ENCODE measurements at places on chromosomes 3 and 15. TPM values are rescaled to one million over a fixed set of nuclear protein-coding genes. Genes with fewer than 3 reads are reported as not detected.
A peak's percentile ranks its signal among the peaks of the same experiment; 100 is the strongest.

YEATS2 gene
- total RNA-seq: 24.6 TPM

B3GALNT1 gene
- 0.45 TPM for total RNA-seq

SATB1 gene
- total RNA-seq: 1.5 TPM

DNA sequence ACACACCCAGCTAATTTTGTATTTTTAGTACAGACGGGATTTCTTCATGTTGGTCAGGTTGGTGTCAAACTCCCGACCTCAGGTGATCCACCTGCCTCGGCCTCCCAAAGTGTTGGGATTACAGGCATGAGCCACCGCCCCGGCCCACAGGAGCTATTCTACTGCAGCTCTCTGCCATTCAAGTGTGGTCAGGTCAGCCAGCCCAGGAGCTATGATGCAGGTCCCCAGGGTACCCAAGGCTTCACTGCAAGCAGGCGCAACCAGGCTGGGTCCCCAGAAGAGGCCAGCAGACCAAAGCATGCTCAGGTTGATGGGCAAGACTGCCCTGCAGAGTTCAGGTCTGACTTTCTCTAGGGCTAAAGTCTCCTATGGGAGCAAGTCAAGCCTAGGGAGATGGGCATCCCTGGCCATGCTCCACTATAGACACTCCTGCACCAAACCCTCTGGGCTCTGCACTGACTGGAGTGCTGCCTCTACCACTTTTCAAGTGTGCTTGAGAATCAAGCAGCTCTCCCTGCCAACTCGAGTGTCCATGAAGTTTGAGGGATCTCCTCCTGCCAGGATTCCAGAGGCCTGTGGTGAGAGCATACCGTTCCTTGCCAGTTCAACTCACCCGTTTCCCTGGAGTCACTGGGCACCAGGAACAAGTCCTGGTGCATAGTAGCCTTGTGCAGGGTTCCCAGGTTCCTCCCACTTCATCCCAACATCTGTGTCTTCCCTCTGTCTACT is 30.9 kb downstream of the MYO9A start:
- H3K27ac ChIP-seq: no peak overlapping the region
- no peak for DNase-seq
- H3K4me3 ChIP-seq: no peak overlapping the region
- H3K36me3 ChIP-seq: peaks cover 28% of the 10 kb centered on the region
- H3K27me3 ChIP-seq: no peaks in the 10 kb centered on the region

DNA sequence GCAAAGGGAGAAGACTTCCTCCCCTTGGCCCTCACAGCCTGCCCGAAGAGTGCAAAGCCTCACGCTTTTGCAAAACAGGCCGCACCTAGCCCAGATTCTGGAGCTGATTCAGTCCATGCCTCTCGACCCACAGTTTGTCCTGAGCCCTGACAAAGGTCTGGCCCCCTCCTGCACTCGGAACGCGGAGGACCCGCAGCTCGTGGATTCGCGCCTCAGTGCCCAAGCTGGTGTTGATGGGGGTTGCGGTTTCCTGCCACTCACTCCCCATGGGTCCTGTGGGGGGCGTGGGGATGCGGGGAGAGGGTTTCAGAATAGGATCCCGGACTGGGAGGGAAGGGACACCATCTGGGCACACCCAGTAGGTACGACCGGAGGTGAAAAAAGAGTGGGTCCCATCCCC is 594 bp upstream of the CRABP1 start:
- no peak overlapping the region for H3K27ac ChIP-seq
- no peaks in the 10 kb centered on the region for H3K4me1 ChIP-seq
- peaks cover 36% of the 10 kb centered on the region for H3K27me3 ChIP-seq
- H3K4me3 ChIP-seq: no peak overlapping the region

DNA sequence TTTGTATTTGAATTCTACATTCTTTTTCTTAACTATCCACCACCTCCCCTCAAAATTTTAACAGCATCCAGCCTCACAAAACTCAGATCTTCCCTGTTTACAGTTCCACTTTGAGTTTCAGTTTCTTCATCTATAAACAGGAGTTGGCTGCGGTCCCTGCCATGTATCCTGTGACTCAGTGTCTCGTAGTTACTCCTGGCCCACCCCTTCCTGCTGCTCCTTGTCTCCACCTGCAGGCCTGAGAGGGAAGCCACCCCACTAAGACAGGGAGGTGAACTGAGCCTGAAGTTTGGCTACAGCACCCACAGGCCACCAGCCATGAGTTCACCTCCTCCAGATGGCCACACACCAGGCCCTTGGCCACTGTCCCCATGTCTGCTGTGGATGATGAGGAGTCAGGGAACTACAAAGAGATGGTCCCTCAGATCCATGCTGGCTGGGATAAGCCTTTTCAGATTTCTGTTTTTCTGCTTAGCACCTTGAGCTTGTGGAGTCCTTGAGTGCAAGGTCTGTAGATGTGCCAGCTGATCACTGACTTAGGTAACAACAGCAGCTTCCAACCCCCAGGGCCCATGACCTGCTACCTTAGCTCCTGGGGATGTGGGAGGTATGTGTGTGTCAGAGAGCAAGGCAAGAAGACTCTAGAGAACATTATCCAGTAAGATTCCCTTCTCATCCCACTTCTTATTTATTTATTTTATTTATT is 37.5 kb downstream of the CD86 start:
- 0 out of 2 replicates have a peak overlapping the region, but pooled peaks have one; percentile 3 for H3K27ac ChIP-seq
- DNase-seq: peak; percentile 15
- H3K4me3 ChIP-seq: peak overlapping the region; percentile 55
- H3K4me1 ChIP-seq: peaks cover 8% of the 10 kb centered on the region
- H3K27me3 ChIP-seq: peaks cover 13% of the 10 kb centered on the region

PPCDC gene
- total RNA-seq: 10.1 TPM

ATP8B4 gene
- 0.53 TPM for total RNA-seq

DNA sequence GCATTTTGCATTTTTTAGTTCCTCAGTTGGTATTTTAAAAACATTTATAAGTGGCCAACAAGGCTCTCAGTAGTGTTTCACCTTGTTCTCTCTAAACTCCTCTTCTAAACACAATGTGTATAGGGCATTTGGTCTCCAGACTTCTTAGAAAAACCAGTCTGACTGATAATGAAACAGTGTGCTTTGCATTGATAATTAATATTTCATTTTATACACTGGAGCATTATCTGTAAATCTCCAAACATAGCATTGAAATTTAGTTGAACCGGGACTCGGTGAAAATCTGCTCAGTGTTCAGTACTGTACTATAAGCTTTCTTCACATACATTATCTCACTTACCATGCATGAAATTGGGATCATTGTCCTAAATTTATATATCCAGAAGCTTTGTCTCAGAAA is 53.6 kb downstream of the SETD5 start:
- peaks cover 15% of the 10 kb centered on the region for H3K4me1 ChIP-seq
- DNase-seq: no peak
- no peak overlapping the region for H3K27ac ChIP-seq
- H3K27me3 ChIP-seq: no peaks in the 10 kb centered on the region
- peaks cover 52% of the 10 kb centered on the region for H3K36me3 ChIP-seq

MELTF gene
- 1.7 TPM for total RNA-seq

HHATL gene
- total RNA-seq: not detected

DNA sequence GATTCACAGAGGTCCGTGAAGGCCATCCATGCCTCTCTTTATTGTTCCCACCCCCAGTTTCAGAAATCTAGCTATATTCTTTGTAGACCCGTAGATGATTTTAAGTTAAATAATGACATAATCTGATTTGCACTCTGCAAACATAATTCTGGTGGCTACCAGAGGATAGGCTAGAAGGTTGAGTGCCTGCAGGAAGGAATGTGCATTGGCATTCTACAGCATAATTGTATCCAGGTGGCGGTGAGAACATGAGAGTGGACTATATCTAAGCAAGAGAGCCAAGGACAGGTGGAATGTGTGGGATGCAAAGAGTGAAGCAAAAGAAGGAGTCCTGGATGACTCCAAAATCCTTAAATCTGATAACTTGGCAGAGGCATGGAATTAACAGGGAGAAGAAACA is 298.5 kb upstream of the MME start:
- no peak overlapping the region for H3K27ac ChIP-seq
- H3K36me3 ChIP-seq: no peaks in the 10 kb centered on the region
- peaks cover 6% of the 10 kb centered on the region for H3K4me1 ChIP-seq
- H3K4me3 ChIP-seq: no peak overlapping the region
- no peak for DNase-seq
- H3K27me3 ChIP-seq: peaks cover 4% of the 10 kb centered on the region

DNA sequence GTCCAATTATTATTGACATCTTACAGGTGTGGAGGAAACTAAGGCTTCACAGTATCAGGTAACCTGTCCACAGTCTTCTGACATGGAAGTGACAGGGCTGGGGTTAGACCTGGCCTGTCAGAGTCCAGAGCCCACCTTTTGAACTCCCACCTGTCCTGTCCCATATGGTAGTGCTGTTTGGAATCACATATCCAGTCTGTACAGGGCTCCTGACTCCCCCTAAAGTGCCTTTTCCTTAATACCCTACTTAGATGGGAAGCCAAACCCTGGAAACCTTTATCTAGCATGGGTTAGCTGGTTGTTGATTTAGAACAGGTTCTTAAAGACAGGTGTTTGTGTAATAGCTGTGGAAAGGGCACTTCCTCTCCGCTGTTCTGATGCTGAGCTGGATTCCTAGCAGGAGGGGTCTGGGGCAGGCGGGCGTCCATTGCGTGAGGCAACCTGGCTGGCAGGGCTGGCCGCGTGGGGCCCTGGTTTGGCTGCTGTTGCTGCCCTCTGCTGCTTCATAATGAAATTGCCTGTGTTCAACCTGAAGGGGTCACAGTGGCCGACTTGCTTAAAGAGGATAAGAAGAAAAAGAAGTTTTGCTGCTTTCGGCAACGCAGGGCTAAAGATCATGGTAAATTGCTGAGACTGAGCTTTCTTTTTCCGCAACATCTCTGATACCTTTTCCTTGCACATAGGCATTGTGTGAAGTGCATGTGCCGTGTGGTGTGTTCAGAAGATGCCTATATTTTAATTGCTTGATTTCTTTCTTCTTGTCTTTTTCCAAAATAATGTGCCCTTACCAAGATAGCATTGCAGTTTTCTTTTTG is 136.2 kb downstream of the CHDH start:
- peak; percentile 61 for DNase-seq
- peaks cover 5% of the 10 kb centered on the region for H3K4me1 ChIP-seq

TTC23 gene
- total RNA-seq: 14.1 TPM

DNA sequence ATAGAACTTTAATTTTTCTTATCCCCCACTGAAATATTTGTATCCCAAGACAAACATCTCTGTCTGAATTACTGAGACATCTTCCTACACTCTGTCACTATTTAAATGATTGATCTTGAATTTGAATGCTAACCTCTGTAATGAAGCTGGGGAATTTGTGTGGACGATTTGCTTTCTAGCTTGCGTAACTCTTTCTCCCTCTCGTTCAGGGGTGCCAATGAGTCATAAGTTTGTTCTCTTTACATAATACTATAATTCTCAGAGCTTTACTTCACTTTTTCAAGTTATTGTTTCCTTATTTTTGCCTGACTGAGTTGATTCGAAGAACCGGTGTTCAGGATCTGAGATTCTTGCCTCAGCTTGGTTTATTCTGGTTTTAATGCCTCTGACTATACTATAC is 783.3 kb upstream of the CADM2 start:
- H3K4me3 ChIP-seq: no peak overlapping the region
- no peak for DNase-seq
- H3K36me3 ChIP-seq: no peaks in the 10 kb centered on the region
- no peaks in the 10 kb centered on the region for H3K27me3 ChIP-seq
- no peaks in the 10 kb centered on the region for H3K4me1 ChIP-seq

KCNAB1 gene
- total RNA-seq: not detected

DNA sequence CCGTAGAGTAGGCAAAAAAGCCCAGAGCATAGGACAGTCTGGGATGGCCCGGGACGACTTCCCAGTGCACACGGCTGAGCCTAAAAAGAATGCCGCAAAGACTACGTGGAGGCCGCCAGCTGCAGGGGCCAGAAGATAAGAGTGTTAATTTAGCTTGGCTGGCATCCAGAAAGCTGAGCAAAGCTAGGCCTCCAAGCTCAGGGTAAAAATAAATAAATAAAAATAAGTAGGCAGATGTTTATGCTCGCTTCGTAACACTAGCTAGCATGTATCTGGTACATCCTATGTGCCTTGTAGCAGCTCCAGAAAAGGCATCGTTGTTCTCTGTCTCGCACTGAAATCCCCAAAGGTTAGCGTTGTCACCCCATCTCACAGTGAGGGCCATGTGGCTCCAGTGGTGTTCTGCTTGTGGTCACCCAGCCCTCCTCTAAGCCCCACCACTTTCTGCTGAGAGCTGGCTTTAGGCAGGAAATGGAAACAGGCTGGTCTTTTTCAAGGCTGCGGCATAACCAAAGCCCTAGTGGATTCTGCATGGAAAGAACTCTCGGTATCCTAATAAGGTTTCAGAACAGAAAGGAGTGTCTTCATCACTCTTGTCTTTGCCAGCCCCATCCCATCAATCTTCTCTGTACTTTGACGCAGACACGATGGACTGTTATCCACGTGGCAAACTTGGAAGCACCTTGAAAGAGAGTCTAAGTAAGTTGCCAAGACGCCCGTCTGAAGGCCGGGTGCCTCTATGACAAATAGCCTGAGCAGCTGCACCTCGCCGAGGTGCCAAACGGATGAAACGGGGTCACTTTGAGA is 58.1 kb upstream of the MEF2A start:
- H3K27me3 ChIP-seq: peaks cover 24% of the 10 kb centered on the region
- no peak overlapping the region for H3K4me3 ChIP-seq
- no peak overlapping the region for H3K27ac ChIP-seq
- no peak for DNase-seq

DNA sequence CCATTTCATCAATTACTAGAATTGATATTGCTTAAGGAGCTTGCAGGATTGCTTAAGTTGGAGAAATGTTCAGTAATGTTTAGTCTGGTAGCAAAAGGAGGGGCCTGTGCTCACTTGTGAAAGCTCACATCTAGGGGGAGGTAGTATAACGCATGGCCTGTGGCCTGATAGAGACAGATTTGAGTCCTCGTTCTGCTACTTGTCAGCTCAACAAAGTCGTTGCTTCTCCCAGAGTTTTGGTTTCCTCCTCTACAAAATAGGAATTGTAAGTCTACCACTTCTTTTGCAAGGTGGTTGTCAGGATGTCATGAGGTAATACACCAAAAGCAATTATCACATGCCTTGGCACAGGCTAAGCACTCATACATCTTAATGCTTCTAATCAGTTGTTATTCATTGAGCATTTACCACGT is 1.3 kb downstream of the ST3GAL6 start:
- H3K27me3 ChIP-seq: peaks cover 26% of the 10 kb centered on the region
- H3K27ac ChIP-seq: no peak overlapping the region
- no peak overlapping the region for H3K4me3 ChIP-seq

DNA sequence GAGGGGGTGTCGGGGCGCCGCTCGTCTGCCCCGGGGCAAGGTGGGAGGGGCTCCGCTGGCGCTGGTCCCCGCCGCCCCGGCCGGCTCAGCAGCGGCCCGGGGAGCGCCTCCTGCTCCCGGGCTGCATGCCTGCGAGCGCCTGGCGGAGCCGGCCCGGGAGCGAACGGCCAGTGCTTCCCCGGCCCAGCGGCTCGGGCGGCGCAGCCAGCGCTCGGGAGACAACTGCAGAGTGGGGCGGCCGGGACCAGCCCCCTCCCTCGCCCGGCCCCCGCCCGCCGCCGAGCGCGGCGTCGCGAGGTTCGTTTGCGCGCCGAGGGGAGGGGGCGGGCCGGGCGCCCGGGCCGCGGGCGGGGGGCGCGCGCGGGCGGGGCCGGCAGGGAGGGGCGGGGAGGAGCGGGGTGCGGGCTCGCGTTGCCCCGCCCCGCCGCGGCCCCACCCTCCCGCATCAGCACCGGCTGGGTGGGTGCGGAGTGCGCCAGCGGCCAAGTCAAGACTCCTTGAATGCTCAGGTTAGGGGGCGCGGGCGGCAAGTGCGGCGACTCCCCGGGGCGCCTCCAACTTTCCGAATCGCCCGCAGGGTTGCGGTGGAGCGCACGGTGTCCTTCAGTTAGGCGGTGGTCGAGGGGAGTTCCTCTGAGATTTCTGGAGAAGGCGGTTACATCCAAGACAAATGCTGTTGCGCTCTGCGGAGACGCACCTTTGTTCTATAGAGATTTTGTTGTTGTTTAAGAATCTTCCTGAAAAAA is at the start of gene RGMA:
TSS of gene RGMA (minus strand) at position 231 of the 746 bp plus-strand sequence. CDS start 279 bp downstream, outside the sequence.
- no peak within 1 kb of the TSS for H3K27ac ChIP-seq
- H3K4me1 ChIP-seq: peaks cover 6% of the 10 kb centered on the region
- no peaks in the 10 kb centered on the region for H3K36me3 ChIP-seq
- peak within 1 kb of the TSS; percentile 75 for H3K4me3 ChIP-seq
- peaks cover 31% of the 10 kb centered on the region for H3K27me3 ChIP-seq

All from HFFc6 (cell line).